ENCODE measurements at places on chromosomes 4 and X.
A peak's percentile ranks its signal among the peaks of the same experiment; 100 is the strongest.

DNA sequence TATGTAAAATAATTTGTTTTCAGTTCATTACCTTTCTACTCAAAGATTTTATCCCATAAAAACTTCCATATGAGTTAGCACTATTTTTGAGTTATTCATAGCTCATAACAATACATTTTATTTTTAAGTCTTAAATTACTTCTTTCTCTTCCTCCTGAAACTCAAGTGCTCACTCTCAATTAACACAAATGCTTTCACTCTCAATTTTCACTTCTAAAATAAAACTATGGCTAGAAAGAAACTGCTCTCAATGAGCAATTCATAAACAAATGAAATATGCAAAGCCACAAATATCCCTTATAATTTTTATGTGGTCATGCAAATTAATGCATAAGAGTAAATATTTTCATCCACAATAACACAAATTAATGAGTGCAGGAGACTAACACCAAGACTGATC lies 38.8 kb downstream of the MAML3 start:
- H3K4me3 ChIP-seq, result no peak overlapping the region
- DNase-seq, result no peak
- no peak overlapping the region for H3K27ac ChIP-seq
- no peaks in the 10 kb centered on the region for H3K27me3 ChIP-seq

DNA sequence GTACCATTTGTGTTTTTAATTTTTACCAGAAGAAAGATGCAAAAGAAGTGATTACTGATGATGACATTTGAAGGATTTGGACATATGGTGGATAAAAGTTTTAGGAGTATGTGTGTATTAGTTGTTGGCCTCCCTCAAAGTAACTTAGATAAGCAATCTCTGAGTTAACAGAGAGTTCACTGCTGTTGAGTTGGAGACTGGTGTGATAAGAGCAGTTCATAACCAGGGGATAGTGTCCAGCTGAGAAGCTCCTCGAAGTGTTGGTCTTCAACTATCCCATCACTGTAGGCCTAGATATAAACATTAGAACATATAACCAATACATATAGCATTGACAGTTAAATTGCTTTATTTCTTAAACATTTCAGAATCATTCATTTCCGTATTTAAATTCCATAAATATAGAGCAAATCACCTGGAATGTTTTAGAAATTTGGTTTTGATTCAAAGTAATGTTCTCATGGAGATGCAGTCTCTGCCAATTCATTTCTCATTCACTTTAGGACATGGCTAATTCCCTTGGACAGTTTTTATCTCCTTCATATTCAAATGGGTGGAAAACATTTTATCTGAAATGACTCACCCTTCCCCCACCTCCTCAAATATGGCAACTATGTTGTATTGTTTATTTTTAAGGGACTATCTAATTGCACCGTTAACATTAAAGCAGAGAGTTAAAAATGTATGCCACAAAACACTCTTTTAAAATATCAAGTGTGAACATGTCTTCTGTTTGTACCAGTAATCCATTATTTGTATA lies 136.8 kb upstream of the SLC4A4 start:
- peak overlapping the region; percentile 8 for H3K27ac ChIP-seq
- DNase-seq, result peak; percentile 69
- H3K27me3 ChIP-seq, result no peaks in the 10 kb centered on the region
- no peaks in the 10 kb centered on the region for H3K36me3 ChIP-seq
- H3K4me1 ChIP-seq, result peaks cover 9% of the 10 kb centered on the region

GRCh38 chr4:1599491-1600210 lies 84.5 kb downstream of the FAM53A start:
- no peaks in the 10 kb centered on the region for H3K4me1 ChIP-seq
- H3K27me3 ChIP-seq, result no peaks in the 10 kb centered on the region
- DNase-seq, result no peak
- no peak overlapping the region for H3K4me3 ChIP-seq
- H3K27ac ChIP-seq, result no peak overlapping the region

GRCh38 chr4:13912966-13913365 lies 285.4 kb upstream of the BOD1L1 start:
- peaks cover 11% of the 10 kb centered on the region for H3K4me1 ChIP-seq
- H3K27me3 ChIP-seq, result no peaks in the 10 kb centered on the region
- H3K27ac ChIP-seq, result no peak overlapping the region
- DNase-seq, result no peak

- H3K4me3 ChIP-seq, result no peak overlapping the region
- H3K4me1 ChIP-seq, result peaks cover 11% of the 10 kb centered on the region
- no peaks in the 10 kb centered on the region for H3K36me3 ChIP-seq
- H3K27ac ChIP-seq, result peak overlapping the region; percentile 42
- no peak for DNase-seq
Observed at GRCh38 chrX:13473442-13474163, 95.8 kb upstream of the EGFL6 start.

DNA sequence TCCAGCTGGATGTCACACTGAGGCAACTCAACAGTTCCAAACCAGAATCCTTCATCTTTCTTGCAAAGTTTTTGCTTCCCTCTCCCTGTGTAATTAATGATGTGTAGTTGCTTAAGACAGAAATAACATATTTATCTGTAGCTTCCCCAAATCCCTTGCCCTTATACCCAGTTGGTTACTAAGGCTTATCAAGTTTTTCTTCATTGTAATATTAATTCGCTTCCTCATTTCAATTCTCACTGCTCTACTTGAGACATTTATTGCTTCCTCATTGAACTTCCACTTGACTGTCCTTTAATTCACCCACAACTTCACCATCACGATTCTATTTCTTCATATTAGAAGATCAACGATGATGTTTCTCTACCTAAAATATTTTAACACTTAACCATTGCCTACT lies 386.6 kb upstream of the CPEB2 start:
- H3K4me3 ChIP-seq, result no peak overlapping the region
- no peaks in the 10 kb centered on the region for H3K27me3 ChIP-seq
- no peaks in the 10 kb centered on the region for H3K36me3 ChIP-seq
- no peak for DNase-seq
- no peaks in the 10 kb centered on the region for H3K4me1 ChIP-seq
- no peak overlapping the region for H3K27ac ChIP-seq

GRCh38 chr4:113212613-113213012 lies 163.2 kb downstream of the ANK2 start:
- no peaks in the 10 kb centered on the region for H3K27me3 ChIP-seq
- H3K4me1 ChIP-seq, result no peaks in the 10 kb centered on the region
- H3K27ac ChIP-seq, result no peak overlapping the region
- no peak overlapping the region for H3K4me3 ChIP-seq
- H3K36me3 ChIP-seq, result no peaks in the 10 kb centered on the region
- DNase-seq, result no peak

- peak overlapping the region; percentile 97 for H3K27ac ChIP-seq
- peaks cover 84% of the 10 kb centered on the region for H3K4me1 ChIP-seq
- no peaks in the 10 kb centered on the region for H3K36me3 ChIP-seq
- H3K4me3 ChIP-seq, result no peak overlapping the region
Observed at GRCh38 chr4:98521486-98521885, 136.9 kb downstream of the TSPAN5 start.

- no peak overlapping the region for H3K4me3 ChIP-seq
- no peak for DNase-seq
- no peak overlapping the region for H3K27ac ChIP-seq
- peaks cover 4% of the 10 kb centered on the region for H3K4me1 ChIP-seq
- no peaks in the 10 kb centered on the region for H3K36me3 ChIP-seq
- no peaks in the 10 kb centered on the region for H3K27me3 ChIP-seq
Observed at GRCh38 chr4:95186666-95187065, 362.1 kb downstream of the UNC5C start.

GRCh38 chr4:184238072-184238745 lies 20.5 kb upstream of the ENPP6 start:
- no peak overlapping the region for H3K27ac ChIP-seq
- no peaks in the 10 kb centered on the region for H3K36me3 ChIP-seq
- H3K4me3 ChIP-seq, result no peak overlapping the region
- no peaks in the 10 kb centered on the region for H3K4me1 ChIP-seq

DNA sequence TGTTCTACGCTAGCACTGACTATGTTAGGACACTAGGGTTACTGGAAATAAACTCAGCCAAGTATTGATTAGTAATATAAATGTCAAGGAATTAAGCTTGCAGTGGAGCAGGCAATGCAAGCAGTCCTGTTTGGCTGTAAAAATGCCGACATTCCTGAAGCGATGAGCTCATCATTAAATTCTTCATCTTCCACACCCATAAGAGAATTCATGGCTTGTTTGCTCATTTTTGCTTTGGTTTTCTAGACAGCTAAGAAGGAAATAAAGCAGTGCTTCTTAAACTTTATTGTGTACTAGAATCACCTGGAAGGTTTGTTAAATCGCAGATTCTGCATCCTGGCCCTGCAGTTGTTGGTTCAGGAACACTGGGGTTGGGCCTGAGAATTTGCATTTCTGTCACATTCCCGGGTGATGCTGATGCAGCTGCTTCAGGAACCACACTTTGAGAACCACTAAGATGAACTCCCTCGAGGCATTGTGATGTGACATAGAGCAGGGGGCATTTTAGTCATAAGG lies 17.8 kb downstream of the ANXA3 start:
- peak overlapping the region; percentile 24 for H3K4me3 ChIP-seq
- H3K4me1 ChIP-seq, result peaks cover 43% of the 10 kb centered on the region
